ENCODE measurements at places on chromosomes 2 and 18.

DNA sequence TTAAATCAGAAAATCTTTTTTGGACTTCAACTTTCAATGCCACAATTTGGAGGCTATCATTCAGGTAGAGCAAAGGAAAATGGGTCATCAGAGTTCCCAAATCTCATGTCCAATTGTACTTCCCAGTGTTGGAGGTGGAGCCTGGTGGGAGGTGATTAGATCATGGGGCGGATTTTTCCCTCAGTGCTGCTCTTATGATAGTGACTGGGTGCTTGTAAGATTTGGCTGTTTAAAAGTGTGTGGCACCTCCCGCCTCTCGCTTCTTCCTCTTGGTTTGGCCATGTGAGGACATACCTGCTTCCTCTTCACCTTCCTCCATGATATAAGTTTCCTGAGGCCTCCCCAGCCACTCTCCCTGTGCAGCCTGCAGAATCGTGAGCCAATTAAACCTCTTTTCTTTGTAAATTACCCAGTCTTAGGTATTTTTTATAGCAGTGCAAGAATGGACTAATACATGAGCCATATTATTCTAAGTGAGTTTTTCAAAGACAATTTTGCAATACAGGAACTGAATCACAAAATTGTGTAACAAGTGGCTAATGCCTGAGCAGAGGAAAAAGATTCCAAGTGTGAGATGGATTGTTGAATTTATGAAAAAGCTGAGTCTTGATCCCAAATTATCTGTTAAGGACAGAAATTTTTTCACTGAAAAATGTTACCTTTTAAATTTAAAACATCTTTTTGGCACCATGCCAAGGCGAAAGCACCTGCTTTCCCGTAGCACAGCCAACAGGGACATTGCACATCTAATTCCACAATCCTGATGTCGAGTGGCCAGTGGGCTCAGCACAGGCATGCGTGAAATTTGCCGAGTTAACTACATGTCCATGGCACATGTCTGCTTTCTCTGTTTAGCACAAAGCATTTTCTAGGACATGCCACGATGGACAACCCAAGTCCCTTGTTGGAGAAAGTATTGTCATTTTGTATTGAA is 150.9 kb downstream of the COL6A3 start:
- DNase-seq: no peak

DNA sequence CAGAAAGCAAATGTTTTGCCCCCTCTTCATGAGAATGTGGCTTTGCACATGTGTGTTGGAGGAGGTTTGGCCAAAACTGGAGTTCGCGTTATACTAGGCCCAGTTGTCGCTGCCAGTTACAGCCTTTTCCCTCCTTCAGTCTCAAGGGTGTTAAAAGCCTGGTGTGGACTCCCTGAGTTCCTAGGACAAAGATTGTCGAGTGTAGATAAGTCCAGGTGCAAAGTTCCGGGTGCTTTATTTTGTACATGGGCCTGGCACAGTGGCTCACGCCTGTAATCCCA is 542 bp upstream of the RNF103 start:
- DNase-seq: peak; percentile 23

DNA sequence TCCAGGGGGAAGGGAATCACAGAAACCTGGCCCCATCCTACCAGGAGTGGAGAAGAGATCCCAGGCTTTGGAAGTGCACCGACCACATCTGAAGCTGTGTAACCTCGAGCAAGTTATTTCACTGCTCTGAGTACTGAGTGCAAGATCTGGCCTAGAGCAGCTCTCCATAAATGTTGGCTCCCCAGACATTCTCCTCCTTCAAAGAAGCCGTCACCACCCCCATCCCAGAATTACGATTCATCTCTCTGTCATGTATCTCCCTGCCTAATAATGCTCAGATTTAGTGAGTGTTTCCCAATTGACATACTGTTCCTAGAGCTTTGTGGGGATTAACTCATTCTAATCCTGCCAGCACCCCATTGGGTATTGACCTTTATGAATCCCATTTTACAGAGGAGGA is 51.7 kb downstream of the TNS1 start:
- no peak for DNase-seq

GRCh38 chr2:28758459-28758858 is 6.8 kb downstream of the PPP1CB start:
- no peak for DNase-seq

GRCh38 chr2:69177785-69178636 is 165.0 kb downstream of the ANTXR1 start:
- DNase-seq: no peak

DNA sequence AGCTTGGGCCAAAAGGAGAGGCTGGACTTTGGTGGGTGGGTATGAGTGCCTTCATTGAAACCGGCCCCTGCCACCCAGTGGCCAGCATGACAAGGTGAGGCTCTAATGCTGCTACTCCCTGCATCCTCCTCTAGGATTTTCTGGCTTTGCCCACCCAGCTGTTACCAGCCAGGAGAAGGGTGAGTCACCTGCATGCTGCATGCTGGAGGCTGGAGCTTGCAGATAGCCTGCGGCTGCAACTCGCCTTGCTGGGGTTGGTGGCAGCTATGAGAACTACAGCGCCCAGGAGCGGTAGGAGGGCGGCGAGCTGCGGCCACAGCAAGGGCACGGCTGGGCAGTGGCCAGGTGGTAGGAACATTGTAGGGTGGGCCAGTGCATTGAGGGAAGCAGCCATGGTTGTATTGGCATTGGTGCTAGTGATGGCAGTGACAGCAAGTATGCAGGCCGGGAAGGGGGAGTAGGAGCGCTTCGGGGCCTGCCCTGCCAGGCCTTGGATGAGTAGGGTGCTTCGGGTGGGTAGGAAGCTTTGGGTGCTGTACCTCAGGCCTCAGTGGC is 75.4 kb upstream of the SLC35G4 start:
- DNase-seq: no peak

- no peak for DNase-seq
Measured at GRCh38 chr2:168723275-168723899, 79.0 kb upstream of the NOSTRIN start.

DNA sequence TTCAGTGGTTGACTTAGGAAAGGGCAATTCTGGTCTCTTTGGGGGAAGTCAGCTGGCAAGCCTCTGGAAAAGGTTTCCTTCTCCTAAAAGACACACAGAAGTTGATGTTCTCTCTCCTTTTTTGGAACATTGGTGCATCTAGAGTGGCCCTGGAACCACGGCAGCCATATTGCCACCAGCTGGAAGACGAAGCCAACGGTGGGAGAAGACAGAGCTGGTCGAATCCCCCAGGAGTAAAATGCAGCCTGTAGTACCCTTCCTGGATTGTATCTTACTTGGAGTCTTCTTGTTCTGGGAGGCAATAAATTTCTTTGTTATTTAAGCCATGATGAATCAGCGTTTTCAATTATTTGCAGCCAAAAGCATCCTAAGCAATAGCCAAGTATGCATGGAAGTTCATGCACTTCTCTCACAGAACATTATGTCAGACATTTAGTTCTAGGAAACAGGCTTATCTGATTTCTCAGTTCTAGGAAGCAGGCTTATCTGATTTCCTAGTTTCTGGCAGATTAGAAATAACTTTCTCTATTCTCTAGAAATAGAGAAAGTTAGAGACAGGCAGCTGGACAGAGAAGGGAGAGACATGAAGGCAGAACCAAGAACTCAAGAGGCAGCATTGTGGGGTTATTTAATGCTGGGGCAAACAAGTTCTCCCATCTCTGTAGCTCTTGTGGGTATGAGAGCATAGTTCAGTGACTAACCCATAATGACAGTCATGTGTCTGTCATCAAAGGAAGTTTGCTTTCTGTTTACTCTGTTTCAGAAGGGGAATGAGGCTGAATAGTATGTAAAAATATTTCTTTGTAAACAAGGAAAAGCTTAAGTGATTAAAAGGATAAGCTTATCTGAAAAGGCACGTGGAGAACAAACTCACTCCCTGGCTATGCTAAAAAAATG is 40.5 kb upstream of the NABP1 start:
- DNase-seq: no peak

GRCh38 chr2:144894612-144895599 is 375.0 kb upstream of the ZEB2 start:
- DNase-seq: peak; percentile 64

All from skin of body (tissue), 3 donors.